ENCODE measurements at places on chromosomes 11 and 22.

GRCh38 chr11:1085440-1086170, 10.9 kb downstream of the MUC2 start:
- DNase-seq, result no peak

- DNase-seq, result no peak
These were observed 1130.4 kb downstream of the LRRC4C start for GRCh38 chr11:40328890-40329614.

DNA sequence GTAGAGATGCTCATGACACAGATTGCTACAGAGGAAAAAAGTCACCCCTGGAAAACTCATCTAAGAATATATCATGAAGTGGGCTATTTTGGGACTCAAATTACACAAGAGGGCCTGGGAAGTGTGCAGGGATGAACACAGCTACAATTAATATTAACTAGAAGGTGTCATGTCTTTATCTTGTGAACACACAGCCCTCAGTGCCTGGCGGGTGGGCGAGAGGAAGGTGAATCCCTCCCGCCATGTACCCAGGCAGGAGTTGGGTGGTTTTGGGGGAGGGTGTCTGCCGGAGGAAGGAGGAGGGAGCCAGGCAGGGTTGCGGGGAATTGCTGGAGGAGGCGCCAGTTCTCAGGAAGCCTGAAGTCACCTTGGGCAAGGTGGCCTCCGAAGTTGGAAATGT, 5.1 kb upstream of the FAM83F start:
- no peak for DNase-seq

GRCh38 chr11:73215191-73216134, 2.6 kb upstream of the P2RY2 start:
- no peak for DNase-seq

- DNase-seq, result no peak
These were observed 41.8 kb downstream of the MMP20 start for GRCh38 chr11:102583141-102583873.

DNA sequence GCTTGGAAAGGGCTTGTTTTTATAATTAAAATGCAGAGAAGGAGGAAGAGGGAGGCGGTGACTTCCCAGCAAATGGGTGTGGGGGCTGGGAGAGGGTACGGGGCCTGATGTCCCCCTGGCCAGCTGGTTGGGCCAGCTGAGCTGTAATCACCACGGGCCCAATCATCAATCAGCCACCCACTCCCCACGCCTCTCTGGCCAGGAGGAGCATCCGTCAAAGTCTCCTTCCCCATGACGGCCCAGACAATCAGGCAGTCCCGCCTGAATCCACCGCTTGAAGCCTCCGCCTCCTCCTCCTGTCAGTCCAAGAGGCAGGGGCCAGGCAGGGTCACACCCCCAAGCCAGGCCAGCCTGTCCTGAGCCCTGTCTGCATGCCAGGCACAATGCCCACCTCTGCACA, 13.3 kb upstream of the CABP7 start:
- DNase-seq, result no peak

- DNase-seq, result no peak
These were observed at the start of gene FGF19 for GRCh38 chr11:69703768-69704507. Gene FGF19, minus strand, starts transcription at chr11:69704022. Its CDS starts 146 bp downstream, at chr11:69703876.

GRCh38 chr11:72587696-72588095, 86.5 kb downstream of the PDE2A start:
- DNase-seq, result no peak

DNA sequence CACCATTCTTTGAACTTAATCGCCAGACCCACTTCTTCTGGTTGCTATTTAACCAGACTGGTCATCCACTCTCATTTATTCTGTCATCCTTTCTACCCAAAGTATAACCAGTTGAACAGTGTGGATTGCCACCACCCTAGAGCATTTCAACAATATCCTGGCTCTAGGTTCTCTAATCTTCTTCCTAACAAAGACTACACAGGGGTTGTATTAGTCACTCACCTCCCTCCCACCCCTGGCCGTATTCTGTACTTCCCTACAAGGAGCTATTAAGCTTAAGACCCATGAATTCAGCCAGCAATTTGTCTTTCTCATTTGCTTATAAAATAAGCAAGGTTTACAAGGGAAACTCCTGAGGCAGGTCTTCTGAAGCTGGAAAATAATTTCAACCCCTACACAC, 46.9 kb upstream of the CEP126 start:
- DNase-seq, result no peak

All from stimulated activated CD4-positive, alpha-beta T cell treated with anti-CD3 and anti-CD28 coated beads, Interleukin-1b, Interleukin-23, amount 100 ng/mL, for 48 hours (primary cell).